ENCODE measurements at places on chromosomes 13 and 19. TPM values are rescaled to one million over a fixed set of nuclear protein-coding genes. Genes with fewer than 3 reads are reported as not detected.

Gene SNRPD2
- total RNA-seq = 85.5 TPM

- DNase-seq = no peak
Observed at GRCh38 chr13:44609137-44609536, 33.0 kb upstream of the TSC22D1 start.

DNA sequence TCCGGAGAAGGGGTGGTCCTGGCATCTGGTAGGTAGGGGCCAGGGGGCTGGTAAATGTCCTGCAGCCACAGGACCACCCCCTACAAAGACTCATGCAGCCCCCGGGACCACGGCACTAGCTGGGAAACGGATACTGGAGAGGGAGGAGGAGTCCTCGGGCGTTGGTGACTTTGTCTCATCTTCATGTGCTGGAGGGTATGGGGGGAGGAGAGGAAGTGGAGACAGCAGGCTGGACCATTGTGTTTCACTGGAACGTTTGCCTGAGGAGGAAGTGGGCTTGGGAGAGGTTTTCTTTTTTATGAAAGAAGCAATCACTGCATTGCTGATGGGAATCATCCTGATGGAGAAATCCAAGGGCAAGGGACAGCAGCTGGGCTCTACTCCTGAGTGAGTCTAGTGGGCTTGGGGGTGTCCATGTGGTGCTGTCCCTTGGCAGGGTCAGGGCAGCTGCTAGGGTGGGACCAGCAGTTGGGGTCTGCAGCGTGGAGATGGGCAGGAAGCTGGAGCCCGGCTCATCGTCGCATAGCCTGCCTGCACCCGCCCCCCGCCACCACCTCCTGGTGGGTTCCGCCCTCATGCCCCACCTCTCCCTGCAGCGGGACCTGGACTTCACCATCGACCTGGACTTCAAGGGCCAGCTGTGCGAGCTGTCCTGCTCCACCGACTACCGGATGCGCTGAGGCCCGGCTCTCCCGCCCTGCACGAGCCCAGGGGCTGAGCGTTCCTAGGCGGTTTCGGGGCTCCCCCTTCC, 1.7 kb upstream of the ADM5 start:
- DNase-seq = no peak

GRCh38 chr13:20571676-20572075, 4.7 kb downstream of the IFT88 start:
- no peak for DNase-seq

GRCh38 chr13:57948884-57949283, 317.3 kb downstream of the PCDH17 start:
- DNase-seq = no peak

DNA sequence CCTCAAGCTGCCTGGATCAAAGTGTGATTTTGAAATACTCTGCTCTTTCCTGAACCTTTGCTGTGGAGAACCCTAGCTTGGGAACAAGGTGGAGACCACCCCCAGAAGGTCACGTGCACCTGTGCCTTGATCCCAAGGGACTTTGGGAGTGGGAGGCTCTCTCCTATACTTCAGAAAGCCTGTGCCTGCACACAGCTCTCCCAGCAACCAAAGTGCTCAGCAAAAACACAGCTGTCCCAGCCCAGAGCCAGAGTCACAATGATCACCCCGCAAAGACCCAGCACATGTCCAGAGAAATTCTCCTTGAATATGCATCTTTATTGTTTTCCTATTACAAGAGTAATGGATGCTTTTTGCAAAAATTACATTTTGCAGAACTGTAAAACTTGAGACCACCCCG, 43.4 kb downstream of the TNFRSF19 start:
- DNase-seq = no peak

Data from right lobe of liver (tissue), 6 donors.